ENCODE measurements at places on chromosomes 7 and 10.
A peak's percentile ranks its signal among the peaks of the same experiment; 100 is the strongest.

DNA sequence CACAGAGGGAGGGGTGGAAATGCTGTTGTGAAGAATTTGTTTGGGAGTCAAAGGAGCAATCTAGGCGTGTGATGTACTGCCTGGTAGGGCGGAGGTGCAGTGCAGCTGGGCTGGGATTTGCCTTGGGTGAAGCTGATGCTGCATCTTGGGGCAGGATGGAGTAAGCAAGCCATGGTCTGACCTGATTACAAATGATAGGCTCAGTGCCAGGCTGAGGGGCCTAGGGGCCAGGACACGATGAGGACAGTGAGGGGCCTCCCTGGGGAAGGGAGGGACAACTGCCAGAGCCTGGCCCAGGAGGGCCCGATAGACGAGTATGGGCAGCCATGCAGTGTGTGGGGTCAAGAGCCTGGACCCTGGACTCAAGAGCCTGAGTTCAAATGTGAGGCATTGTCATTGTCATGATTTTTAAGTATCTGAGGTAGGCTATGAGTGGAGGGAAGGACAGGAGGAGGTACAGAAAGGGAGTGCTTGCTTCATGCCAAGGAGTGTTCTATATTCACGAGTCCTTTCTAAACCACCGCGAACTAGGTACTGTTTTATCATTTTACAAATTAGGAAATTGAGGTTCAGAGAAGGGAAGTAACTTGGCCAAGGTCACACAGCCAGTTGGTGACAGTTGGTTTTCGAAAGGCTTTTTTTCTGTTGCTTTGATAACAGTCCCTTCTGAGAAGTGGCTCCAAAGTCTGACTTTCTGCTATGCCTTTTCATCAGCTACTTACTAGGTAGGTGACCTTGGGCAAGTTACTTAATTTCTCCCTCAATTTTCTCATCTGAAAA is 29.7 kb downstream of the HIF1AN start:
- DNase-seq = no peak

DNA sequence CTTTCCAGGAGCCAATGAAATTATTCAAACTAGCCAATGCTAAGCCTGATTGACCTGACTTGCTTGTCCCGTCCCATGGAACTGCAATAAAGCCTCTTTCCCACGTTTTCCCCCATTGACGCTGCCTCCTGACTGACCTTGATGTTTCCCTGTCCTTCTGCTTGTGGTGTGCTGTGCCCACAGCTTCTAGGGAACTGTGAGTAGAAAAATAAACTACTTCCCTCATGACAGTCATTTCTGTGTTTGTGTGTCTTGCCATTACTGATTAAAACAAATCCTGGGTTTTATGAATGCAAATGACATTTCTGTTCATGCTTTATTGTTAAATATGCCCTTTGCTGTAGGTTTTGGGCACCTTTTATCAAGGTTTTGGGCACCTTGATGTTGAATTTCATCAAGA is 91.3 kb upstream of the ABI1 start:
- DNase-seq = no peak

DNA sequence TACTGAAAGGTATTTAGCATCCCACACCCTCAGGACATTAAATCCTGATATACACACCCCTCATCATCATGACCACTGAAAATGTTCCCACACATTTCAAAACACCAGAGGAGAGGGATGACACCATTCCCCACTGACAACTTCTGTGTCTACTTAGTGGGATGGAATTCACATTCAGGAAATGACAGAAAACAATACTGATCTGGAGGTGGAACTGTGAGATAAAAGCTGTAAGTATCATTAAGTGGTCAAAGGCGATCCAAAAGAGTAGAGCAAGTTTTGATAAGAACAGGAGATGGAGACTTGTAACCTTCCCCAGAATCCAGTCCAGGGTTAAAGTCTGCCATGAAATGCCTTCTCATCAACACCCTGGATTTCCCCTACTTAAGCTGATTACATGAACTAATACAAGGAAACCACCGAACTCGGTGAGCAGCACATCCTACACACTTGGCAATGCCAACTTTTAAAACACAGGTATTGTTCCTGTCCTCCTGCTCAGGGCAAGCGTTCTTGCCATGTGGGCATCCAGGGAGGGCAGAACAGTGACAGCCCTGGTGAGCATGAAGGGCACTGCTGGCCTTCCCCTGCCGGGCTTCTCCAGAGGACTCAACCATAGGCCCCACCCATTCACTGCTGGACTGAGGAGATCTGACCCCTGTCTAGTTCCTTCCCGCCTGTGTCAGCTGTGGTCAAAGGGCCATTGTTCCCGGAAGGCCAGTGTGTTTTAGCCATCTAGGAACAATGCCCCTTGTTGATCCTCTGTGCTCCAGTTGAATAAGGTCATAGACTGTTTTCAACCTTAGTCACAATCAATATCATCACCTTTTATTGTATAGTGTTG is 85.0 kb downstream of the SGMS1 start:
- DNase-seq = peak; percentile 50

GRCh38 chr7:159153511-159153910 is 8.8 kb upstream of the VIPR2 start:
- DNase-seq = no peak

DNA sequence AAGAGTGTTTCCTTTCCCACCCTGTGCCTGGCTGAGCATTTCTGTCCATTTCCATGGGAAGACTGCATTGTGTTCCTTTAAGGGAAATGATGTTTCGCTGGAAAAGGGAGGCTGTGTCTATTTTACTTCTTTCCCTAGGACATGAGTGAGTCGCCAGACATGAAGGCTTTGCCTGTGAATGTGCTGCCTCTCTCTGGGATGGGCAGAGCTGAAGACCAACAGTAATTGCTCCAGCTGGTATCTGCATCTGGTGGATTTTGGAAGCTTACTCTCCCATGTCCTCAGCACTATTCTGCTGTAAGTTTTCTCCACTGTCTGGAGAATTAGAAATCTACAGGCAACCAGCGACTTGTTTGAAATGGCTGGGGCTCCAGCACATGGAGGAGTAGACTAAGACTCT is 264.6 kb upstream of the BMPER start:
- DNase-seq = no peak

DNA sequence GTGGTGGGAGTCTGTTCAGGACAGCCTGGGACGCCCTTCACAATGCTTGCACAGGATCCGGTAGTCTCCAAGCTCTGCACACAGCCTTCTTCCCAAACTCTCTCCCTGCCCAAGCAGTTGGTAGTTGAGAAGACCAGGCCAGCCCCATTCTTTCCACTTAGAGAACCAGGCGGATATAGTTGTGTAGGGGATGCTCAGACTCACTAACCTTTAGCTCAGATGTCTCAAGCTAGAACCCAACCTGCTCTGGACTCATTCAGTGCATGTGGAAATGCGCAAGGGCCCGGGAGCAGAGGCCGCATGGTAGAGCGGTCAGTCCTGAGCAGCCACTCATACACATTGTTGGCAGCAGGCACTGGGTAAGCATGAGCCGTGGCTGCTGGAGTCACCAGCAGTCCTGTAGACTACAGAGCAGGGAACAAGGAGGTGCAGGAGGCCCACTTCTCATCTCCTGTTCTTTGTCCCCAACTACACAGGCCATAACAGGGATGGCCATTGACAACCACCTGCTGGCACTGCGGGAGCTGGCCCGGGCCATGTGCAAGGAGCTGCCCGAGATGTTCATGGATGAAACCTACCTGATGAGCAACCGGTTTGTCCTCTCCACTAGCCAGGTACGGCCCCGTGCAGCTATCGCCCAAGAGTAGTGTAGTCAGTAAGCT is 17.2 kb upstream of the C10orf53 start:
- DNase-seq = no peak

- DNase-seq = no peak
Measured at GRCh38 chr10:126321440-126321839, 66.8 kb downstream of the ADAM12 start.

DNA sequence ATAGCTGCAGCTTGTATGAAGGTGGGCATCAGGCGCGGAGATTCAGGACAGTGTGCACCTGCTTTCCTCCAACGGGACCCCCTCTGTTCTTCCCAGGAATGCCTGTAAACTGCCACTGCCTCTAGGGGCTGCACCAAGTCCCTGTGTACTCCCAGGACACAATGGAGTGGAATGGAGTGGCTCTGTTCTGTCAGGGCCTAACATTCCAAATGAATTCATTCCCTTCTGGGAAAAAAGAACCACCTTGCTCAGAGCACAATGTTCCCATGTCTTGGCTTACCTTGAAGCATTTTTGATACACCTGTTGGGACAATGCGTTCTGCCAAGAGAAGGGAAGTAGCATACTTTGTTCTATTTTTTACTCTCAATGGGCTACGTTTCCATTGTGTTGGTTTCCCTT is 339.4 kb downstream of the FRMD4A start:
- DNase-seq = no peak

DNA sequence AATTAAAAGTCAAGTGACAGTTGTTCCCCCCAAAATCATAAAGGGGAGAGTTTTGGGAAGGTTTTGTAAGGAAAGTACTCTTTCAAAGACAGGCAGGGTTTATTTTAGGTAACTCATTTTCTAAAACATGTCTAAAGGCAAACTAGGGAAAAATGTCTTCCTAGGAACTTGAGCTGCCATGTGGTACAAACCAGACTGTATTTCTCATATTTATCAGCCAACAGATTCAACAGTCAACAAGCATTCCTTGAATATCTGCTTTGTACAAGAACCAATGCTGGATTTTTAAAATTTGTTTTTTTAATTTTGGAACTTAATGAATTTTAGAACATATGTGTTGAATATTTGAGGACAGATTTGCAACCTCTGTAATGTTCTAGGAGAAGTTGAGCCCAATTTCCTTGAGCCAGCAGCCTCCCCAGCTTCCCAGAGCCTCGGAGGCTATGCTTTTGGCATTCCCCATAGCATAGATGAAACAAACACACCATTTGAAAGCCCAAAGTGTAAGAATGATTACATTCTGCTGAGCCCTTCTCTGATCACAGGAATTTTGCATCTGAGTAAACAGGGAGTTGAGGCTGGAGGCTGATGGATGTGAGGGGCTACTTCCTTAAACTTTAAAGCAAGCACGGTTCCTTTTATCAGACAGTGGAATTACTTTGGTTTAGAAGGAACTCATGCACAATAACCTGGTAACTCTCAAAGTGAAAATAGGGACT is 345.1 kb downstream of the RNLS start:
- DNase-seq = no peak

DNA sequence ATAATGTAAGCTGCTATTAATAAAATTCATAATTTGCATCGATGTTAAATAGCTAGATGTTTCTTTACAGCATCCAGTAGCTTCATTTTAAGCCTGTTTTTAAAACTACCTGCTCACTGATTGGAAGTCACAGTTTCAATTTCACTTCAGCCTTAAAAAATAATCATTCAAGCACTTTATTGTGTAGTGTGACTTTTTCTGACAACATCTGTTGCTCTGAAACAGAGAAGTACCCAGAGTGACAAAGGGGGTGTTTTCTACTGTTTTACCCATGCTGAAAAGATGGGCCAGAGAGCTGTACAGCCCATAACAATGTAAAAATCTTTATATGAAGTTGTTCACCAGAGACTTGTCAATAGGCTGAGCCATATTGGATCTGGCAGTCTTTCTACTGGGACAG is 437.2 kb downstream of the MDFIC start:
- DNase-seq = no peak

- no peak for DNase-seq
Measured at GRCh38 chr10:85623342-85623741, 743.3 kb downstream of the GRID1 start.

- DNase-seq = no peak
Measured at GRCh38 chr7:99422186-99422585, 13.4 kb downstream of the BUD31 start.

DNA sequence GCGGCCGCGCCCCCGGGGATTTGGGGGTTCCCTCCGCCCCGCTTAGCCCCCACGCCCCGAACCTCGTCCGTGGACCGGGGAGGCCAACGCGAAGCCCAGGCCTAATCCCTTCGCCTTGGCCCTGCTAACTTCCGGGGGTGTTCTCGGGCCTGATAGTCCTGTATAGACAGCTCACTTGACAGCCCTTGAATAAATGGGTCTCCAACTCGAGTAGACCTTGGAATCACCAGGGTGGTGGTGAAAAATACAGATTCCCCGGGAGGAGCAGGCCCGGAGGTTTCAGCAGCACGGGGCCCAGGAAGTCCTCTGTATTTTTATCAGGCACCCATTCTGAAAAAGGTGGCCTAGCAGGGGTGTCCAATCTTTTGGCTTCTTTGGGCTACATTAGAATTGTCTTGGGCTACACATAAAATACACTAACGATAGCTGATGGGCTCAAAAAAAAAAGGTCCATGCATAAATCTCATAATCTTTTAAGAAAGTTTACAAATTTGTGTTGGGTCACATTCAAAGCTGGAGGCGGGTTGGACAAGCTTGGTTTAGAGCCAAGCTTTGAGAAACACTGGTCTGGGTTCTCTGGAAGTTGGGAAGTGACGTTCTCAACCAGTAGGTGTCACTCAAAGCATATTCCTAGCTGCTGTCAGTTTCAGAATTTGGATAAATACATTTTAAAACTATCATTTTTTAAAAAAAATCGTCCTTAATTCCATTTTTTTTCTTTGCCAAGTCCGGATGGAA is 221.7 kb downstream of the PHTF2 start:
- peak; percentile 45 for DNase-seq

DNA sequence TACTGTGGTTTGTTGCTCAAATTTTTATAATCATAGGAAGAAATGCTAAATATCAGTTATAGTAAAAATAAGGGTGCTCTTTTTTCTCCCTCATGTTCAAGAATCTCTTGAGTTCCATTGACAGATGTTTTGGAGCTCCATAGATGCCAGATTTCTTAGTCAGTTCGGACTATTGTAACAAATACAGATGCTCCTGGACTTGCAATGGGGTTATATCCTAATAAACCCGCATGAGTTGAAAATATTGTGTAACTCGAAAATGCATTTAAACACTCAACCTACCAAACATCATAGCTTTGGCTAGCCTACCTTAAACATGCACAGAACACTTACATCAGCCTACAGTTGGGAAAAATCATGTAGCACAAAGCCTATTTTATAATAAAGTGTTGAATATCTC is 100.7 kb upstream of the CSTF2T start:
- no peak for DNase-seq

- no peak for DNase-seq
Measured at GRCh38 chr7:125899577-125899976, 970.0 kb upstream of the POT1 start.

DNA sequence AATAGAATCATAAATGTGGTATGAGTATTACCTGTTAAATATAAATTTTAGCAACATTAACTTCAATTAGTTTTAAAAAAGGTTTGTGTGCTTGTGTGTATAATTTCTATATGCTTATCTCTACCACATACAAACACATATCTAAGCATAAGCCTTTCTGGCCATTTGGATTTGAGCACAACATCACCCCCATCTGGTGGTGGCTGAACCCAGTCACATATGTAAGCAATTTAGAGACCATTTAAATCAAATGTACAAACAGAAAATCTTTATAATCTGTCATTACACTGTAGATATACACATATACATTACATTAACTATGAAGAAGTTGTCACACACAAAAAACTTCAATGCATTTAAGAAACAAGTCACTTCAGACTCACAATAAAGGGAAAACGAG is 31.7 kb downstream of the GPR22 start:
- DNase-seq = peak; percentile 49

DNA sequence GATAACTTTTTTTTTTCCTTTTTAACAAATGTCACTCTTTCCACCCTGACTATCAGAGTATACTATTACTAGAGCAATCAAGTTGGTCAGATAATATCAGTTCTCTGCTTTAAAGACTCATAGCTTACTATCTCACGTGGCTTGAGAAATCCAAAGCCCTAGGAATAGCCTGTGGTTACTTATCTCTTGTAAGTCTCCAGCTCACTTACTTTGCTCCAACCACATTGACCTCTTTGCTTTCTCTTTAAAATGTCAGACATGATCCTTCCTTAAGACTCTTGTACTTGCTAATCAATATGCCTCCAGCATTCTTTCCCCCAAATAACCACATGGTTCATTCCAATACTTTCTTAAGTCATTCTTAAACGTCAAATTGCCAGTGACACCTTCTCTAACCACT is 1292.2 kb downstream of the REEP3 start:
- DNase-seq = no peak

- DNase-seq = no peak
Measured at GRCh38 chr7:40310258-40310657, 175.5 kb downstream of the SUGCT start.
